ENCODE measurements at places on chromosomes 12 and 14.
A peak's percentile ranks its signal among the peaks of the same experiment; 100 is the strongest.

- no peak for DNase-seq
Observed at GRCh38 chr12:74689071-74689655, 151.5 kb downstream of the ATXN7L3B start.

DNA sequence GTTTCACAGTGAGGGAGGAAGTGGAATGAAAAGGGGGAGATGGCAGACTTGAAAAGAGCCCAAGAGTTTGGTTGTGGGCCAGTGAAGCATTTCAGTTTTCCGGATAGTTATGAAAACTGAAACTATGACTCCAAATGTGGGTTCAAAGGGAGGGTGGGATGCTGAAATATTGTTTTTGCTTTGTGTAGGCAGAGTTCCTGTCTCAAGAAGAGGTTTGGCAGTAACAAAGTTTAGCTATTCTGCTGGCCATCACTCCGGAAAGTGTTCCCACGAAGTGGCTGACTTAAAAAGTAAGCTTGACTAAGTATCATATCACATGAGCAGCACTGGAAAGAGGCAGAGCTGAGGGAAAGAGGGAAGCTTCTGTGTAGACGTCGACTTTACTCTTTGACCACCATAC, 85.2 kb downstream of the CAND1 start:
- no peak for DNase-seq

GRCh38 chr14:95156161-95157047, 925 bp downstream of the DICER1 start:
- DNase-seq = no peak

GRCh38 chr14:46384611-46385010, 267.0 kb downstream of the RPL10L start:
- DNase-seq = no peak

DNA sequence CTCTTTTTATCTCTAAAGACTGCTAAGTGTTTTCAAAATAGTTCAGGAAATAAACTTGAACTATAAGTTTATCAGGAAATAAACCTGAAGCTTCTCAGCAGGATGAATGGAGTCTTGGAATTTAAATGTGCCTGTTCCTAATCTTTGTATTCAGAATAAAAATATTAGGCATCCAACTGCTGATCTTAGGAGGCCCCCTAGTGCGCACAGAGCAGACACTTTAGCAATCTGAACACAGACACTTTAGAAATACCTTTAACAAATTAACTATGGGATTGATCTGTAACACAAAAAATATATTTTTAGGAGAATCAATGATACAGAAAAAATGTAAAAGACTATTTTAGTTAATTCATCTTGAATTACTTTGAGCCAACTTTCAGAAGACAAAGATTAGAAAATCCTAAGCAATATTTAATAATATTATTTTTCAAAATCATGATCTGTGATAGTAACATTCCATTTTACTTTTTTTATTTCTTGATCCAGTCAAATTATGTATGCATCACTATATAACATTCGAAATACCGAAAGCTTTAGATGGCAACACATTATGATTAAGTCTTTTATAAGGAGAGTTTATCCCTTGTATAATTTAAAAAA, 80.9 kb downstream of the SLC41A2 start:
- DNase-seq = no peak

DNA sequence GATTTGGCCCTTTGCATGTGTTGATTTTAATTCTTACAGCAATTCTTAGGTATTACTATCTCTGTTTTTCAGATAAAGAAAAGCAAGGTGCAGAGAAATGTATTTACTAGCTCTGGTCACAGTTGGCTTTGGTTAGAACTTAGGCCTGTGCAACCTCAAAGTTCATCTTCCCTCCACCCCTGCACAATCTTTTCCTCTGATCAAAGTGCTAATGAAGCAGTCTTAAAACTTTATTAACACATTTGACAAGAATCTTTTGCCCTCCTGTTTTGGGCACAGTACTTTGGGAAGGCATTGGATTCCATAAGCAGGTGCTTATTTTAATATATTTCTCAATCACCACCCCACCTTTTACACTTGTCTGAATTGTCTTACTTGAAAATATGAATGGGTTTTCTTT, 2.7 kb downstream of the IRAK4 start:
- no peak for DNase-seq

DNA sequence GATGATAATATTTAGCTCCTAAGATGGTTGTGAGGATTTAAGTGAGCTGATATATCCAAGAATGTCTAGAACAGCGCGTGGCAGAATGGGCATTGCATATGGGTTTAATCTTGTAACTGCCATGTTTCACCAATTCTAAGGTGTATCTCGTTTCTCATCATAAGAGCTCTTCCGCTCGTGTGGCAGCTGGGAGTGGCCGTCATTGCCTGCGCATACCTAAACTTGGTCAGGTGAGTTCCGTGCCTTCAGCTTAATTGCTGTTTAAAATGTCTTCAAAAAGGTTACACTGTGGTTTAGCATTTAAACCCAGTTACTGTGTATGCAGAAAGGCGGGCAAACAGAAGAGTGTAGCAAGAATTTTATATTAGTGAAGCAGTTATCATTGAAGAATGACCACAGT, 4.5 kb upstream of the AQP2 start:
- peak; percentile 19 for DNase-seq

GRCh38 chr12:9387450-9387849, 179.3 kb upstream of the PZP start:
- no peak for DNase-seq

DNA sequence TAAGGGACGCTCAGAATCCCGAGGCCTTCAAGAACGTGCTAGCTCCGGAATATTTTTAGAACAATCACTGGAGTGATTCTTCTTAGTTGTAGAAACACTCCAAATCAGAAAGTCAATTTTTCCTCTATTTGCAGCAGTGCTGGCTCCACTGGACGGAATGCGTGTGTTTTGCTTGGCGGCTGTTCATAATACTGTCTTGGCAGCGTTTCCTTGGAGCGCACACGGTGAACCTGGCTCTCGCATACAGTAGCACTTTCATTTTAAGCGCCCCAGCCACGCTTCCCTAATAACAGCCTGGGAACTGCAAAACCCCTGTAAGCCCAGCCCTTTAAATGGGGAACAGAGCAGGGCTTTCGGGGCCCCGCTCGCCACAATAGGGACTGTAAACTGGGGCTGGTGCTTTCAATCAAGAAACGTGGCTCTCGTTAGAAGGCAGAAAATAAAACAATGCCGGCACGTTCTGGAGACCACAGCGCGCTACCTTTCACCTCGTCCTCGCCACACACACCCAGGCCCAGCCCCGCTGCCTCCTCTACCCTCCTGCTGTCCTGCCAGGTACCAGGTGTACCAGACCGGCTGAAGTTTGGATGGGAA, 79.9 kb downstream of the BCL11B start:
- no peak for DNase-seq

DNA sequence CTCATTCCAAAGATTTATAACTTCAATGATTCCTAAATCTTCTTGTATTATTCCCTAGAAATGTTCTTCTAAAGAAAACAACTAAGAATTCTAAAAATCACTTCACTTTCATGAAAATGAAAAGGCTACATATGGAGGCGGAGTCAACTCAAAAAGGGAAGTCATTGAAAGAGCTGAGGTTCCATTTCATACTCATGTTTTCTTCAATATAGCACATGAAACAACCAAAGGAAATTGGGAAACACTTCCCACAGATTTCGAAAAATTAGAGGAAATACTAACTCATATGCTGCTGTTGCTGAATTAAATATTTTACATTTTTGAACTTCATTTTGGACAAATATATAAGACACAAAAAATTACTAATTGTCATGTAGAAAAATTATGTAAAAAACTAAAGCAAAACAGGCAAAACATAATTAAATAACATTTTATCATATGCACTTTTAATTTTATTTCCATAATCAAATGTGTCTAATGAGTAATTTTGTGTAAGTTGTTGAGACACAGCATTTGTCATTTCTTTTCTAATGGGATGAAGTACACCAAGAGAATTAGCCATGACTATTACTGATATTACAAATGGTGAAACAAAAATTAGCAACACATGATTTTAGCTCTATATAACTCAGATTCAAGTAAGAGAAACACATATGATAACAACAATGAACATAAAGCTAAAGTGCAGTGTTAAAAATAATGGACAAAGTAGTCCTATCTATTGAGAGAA, at the start of gene CD163:
TSS of gene CD163 (minus strand) at position 92 of the 730 bp plus-strand sequence. CDS start at position 5, 87 bp downstream.
- DNase-seq = no peak

DNA sequence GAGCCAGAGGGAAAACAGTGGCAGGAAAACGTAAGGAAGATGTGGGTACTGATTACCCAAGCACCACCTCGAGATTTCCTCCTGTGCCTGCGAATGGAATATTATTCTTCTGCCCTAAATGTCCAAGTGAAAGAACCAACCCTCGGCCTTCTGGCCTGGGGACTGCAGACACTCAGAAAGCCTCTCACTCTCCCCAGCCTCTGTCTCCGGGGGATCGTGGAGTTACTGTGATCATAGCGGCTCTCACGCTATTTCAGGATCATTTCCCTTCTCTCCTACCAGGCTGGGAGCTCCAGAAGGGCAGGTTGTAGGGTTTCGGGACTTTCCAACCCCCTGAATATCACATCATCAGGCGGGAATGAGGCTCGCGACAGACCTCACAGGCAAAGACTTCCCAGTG, 68.9 kb downstream of the KDM2B start:
- no peak for DNase-seq

- DNase-seq = no peak
Observed at GRCh38 chr12:93109551-93110203, 180.6 kb upstream of the EEA1 start.

DNA sequence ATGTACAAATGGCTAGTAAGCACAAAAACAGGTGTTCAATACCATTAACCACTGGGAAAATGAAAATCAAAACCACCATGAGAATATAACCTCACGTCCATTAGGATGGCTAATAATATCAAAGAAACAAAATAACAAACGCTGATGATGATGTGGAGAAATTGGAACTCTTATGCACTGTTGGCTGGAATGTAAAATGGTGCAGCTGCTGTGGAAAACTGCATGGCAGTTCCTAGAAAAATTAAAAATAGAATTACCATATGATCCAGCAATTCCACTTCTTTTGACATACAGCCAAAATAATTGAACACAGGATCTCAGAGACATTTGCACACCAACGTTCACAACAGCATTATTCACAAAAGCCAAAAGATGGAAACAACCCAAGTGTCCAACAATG, 51.5 kb downstream of the TMPRSS12 start:
- DNase-seq = no peak

- no peak for DNase-seq
Observed at GRCh38 chr12:68639396-68639767, 28.7 kb downstream of the RAP1B start.

Measured in ascending aorta (tissue), 2 donors.